IPS DF 19.7 (cell line): ENCODE measurements at places on chromosomes 5 and 9.
A peak's percentile ranks its signal among the peaks of the same experiment; 100 is the strongest.

DNA sequence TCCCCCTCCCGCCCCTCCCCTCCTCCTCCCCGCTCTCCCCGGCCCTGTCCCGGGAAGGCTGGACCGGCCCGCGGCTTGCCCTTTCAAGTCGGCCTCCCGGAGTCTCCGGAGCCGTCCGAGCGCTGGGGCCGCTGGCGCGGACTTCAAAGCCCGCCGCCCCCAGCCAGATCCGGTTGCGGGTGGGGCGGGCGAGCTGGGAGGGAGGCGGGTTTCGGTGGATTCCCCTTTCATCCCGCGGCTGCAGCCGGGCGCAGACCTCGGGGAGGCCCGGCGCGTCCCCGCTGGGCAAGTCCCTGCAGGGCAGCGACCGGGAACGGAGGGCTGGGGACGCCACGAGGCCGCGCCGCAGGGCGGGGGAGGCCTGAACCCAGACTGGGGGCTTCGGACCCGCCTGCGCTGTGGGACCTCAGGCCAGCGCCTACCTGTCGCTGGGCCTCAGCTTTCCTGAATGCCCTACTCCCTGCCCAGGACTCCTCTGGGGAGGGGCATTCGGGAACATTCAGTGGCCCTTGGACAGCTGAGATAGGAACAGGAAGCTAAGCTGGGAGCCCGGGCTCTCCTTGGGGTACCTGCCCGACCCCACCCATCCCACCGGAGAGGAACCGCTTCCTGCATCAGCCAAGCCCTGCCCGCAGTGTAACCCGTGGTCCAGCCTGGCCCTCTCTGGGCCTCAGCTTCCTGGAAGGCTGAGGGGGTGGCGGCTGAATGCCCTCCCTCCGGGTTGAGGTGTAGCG lies 23.4 kb downstream of the C9orf50 start:
- DNase-seq: no peak

GRCh38 chr9:116163293-116164055 lies 9.9 kb downstream of the PAPPA start:
- no peak for DNase-seq

DNA sequence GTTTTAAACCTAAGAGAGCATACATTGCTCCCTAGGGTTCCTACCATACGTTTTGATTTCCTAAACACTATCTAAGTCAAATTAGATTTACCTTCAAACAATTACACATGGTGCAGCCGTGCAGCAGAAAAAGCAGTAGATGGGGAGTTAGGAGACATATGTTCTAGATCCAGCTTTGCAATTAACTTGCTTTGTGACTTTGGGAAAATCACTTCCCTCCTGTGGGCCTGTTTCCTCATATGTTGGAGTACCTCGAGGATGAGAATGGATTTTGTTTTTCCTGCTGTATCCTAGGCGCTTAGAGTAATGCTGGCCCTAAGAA lies 711 bp downstream of the MRPL50 start:
- no peak for DNase-seq

DNA sequence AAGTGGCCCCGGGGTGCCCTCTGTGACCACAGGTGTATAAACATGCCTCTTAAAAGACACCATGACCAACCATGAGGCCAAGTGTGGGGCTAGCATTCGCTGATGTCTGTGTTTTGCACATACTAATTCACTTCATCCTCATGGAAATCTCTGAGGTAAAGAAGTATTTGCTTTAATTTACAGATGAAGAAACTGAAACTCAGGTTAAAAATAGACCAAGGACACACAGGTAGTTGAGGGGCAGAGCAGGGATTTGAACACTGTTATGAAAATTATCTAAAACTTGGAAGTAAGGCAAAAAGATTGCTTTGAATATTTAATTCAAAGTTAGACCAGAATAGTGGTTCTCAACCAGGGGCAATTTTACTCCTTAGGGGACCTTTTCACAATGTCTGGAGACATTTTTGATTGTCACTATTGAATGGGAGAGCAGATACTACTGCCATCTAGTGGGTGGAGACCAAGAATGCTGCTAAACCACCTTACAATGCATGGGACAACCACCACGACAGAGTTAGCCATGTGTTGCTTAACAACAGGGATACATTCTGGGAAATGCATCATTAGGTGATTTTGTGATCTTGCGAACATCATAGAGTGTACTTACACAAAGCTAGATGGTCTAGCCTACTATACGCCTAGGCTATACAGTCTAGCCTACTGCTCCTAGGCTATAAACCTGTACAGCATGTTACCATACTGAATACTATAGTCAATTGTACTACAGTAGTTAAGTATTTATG lies 8.0 kb upstream of the FXN start:
- peak; percentile 54 for DNase-seq

DNA sequence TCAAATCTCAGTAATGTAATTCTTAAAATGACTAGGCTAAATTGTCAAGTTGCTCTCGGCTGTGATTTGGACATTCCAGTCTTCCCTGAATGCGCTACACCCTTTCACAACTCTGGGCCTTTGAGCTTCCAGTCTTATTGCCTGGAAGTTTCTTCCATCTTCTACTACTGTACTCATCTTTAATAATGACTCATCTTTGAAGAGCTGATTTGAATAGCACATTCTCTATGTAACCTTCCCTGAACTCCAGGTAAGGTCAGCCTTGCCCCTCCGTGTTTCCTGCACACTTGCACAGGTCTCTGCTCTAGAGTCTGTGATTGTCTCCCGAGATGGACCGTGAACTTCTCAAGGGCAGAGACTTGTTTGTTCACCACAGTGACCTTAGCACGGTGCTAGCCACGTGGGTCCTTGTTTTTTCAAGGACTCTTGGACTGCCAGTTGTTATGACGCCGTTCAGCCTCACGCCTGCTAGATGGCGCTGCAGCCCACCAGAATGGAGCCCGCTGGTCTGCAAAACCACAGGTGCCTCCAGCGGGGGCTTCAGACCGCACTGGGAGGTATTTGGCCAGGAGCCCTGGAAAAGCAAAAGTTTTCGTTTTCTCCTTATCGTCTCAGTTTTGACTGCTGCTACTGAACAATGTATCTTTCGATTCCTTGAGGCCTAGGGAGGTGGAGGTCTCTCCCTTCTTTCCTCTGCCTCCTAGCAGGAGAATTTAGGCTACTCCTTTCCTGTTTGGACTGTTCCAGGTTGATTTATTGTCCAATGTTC lies 44.4 kb downstream of the SEC61B start:
- DNase-seq: peak; percentile 38

GRCh38 chr9:5848372-5848882 lies 15.5 kb upstream of the ERMP1 start:
- DNase-seq: no peak
